ENCODE measurements at places on chromosomes 3 and 15. TPM values are rescaled to one million over a fixed set of nuclear protein-coding genes. Genes with fewer than 3 reads are reported as not detected.

GRCh38 chr15:68818066-68818768 lies 2.5 kb downstream of the ANP32A start:
- H3K4me3 ChIP-seq, result peak overlapping the region; percentile 84
- H3K27me3 ChIP-seq, result no peaks in the 10 kb centered on the region
- peaks cover 19% of the 10 kb centered on the region for H3K4me1 ChIP-seq
- DNase-seq, result peak; percentile 85
- H3K36me3 ChIP-seq, result no peaks in the 10 kb centered on the region

DNA sequence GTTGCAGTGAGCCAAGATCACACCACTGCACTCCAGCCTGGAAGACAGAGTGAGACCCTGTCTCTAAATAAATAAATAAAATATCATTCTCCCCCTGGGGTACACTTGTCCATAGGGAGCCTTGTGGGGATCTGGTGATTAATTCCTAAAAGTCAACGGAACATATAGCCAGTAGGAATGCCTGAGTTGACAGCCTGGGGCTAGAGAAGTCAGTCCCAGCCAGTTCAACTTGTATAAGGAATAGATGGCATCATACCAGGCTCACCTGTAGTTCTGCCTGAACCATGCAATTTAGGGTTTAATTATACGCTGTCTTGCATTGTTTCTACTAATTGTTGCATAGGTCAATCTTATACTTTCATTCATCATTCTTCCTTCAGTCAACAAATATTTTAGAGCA lies 5.9 kb upstream of the BOC start:
- no peak for DNase-seq
- H3K27ac ChIP-seq, result no peak overlapping the region
- no peaks in the 10 kb centered on the region for H3K4me1 ChIP-seq
- no peak overlapping the region for H3K4me3 ChIP-seq
- H3K36me3 ChIP-seq, result no peaks in the 10 kb centered on the region

- no peak overlapping the region for H3K27ac ChIP-seq
- no peaks in the 10 kb centered on the region for H3K36me3 ChIP-seq
- no peaks in the 10 kb centered on the region for H3K27me3 ChIP-seq
- H3K4me3 ChIP-seq, result no peak overlapping the region
- no peak for DNase-seq
Measured at GRCh38 chr3:151923901-151924300, 50.5 kb downstream of the SUCNR1 start.

- H3K27me3 ChIP-seq, result no peaks in the 10 kb centered on the region
- H3K27ac ChIP-seq, result no peak overlapping the region
- DNase-seq, result peak; percentile 69
- no peaks in the 10 kb centered on the region for H3K36me3 ChIP-seq
- H3K4me1 ChIP-seq, result no peaks in the 10 kb centered on the region
Measured at GRCh38 chr3:171565481-171566058, 105.4 kb upstream of the TNIK start.

C2CD4B gene
- 3.4 TPM for polyA plus RNA-seq

PPP1R2 gene
- 26.2 TPM for polyA plus RNA-seq
